ENCODE measurements at places on chromosomes 2 and 18. TPM values are rescaled to one million over a fixed set of nuclear protein-coding genes. Genes with fewer than 3 reads are reported as not detected.

ARHGEF4 gene
- total RNA-seq, result 1.3 TPM

CEBPZ gene
- total RNA-seq, result 43.7 TPM

FNDC4 gene
- 87.1 TPM for total RNA-seq

NRP2 gene
- 9.0 TPM for total RNA-seq

WDR43 gene
- 59.9 TPM for total RNA-seq

VWA3B gene
- not detected for total RNA-seq

Data from aortic smooth muscle cell (primary cell).